NCI-H1092 (cell line): ENCODE measurements at places on chromosomes 6 and 20.

GRCh38 chr20:41507436-41507835 is 110.7 kb downstream of the CHD6 start:
- DNase-seq: no peak

DNA sequence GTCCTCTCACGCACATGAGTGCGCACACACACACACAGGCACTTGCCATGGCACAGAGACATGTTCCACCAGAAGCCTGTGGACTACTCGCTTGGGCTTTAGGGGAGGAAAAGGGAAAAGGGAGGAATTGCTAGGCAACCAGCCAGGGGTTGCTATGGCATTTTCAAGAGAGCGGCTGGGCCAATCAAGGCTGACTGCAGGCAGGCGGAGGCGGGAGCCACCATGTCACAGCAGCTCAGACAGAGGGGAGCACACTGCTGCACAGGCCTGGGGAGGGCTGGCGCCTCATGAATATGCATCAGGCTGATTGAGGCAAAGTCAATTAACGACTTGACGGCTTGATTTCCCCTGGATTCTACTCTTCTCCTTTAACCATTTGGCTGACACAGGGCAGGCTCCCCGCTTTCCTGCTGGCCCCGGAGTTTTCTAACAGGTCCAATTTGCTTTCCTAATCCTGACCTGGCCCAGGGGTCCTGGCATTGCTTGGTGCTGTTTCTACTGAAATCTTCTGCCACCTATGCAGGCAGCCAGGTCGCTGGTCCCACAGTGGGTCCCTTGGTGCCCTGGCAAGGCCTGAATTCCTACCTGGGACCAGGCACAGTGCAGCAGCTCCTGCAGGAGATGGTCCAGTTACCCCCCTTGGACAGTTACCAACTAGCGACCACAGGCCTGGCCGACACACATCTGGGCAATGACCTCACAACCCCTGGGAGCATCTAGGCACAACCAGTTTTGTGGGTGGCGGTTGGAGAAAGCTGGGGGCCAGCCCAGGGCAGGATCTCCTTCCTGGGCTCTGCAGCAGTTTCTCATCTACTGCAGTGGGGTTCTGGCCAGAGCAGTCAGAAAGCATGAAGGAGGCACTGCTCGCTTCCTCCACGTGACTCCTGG is 52.1 kb downstream of the YTHDF1 start:
- DNase-seq: no peak

DNA sequence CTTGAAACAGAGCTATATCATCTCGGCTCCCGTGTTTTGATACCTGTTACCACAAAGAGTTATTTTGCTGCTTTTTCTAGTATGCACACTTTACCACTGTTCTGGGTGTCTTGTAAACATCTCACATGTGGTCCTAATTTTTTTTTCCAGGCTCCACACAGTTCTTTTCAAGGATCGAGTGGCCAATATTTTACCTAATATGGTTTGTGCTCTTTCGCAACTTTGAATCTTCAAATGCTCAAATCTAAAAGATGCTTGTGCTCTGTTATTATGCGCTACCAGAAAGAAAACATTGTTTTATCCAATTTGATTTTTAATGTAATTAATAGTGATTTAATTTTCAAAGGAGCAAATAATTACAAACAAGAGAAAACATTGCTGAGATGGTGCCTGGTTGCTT is 10.7 kb downstream of the ENPP5 start:
- no peak for DNase-seq

DNA sequence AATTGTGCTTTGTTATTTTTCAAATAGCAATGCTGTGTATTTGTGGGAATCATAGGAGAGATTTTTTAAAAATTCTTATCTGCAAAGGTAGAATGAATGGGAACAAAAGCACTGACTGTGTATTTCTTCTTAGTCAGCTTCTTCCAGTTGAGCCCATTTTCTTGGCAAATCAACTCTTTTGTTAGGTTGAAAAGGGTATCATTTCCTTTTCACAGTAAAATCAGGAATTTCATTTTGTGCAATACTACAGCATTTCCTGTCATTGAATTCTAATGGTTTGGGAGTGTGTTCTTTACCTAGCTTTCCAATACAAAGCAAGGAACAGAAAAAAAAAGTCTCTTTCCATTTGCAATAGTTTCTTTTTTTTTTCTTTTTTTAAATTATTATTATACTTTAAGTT is 19.0 kb upstream of the EXOC2 start:
- no peak for DNase-seq

- DNase-seq: no peak
Observed at GRCh38 chr6:144885817-144886216, 600.7 kb downstream of the UTRN start.

GRCh38 chr6:34518669-34519365 is 37.3 kb downstream of the SPDEF start:
- DNase-seq: no peak

DNA sequence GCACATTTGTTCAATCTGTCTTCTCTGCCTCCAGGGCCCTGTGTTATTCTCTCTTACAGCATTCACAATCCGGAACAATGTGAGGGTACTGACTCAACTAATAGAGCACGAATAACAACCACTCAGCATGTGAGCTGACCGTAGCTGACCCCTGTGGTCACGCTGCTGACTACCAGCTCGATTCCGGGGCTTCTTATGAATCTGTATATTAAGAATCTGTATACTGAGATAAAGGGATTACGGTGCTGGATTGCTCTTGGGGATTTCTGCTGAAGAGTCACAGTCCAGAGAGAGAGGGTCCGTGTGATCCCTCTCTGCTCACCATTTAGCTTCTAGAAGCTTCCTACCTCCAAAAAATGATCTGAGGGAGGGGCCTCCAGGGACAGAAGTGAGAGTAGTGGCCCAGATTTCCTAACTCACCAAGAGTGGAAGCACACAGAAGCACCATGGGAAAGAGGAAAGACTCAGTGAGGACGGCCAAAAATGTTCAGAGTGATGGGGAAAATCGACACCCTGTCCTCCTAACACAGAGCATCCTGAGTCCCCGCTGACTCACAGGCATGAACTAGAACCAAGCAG is 156.2 kb downstream of the THBS2 start:
- no peak for DNase-seq

GRCh38 chr6:26124781-26125685 is 37.8 kb downstream of the HFE start:
- no peak for DNase-seq

- DNase-seq: no peak
Observed at GRCh38 chr20:63939061-63939935, 16.9 kb downstream of the UCKL1 start.

- DNase-seq: no peak
Observed at GRCh38 chr6:118892355-118892991, 1.5 kb upstream of the ASF1A start.

- DNase-seq: no peak
Observed at GRCh38 chr6:30955367-30956042, 14.7 kb downstream of the MUCL3 start.

DNA sequence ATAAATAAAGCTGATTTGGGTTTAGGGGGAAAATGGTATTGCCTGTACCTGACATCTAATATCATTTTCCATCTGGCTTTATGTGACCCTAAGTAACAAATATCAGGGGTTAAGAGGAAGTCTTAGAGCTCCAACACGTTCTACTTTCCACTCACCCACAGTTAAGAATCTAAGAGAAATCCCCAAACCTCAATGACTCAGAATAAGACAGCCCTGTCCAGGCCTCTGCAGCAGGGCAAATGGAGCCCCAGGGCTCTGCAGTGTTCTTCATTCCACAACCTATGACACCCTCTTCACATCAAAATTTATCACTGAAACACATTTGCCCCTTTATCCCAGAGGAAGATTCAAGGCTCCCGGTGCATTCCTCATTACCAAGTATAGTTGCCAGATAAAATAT is 20.3 kb upstream of the TENT5A start:
- DNase-seq: no peak

DNA sequence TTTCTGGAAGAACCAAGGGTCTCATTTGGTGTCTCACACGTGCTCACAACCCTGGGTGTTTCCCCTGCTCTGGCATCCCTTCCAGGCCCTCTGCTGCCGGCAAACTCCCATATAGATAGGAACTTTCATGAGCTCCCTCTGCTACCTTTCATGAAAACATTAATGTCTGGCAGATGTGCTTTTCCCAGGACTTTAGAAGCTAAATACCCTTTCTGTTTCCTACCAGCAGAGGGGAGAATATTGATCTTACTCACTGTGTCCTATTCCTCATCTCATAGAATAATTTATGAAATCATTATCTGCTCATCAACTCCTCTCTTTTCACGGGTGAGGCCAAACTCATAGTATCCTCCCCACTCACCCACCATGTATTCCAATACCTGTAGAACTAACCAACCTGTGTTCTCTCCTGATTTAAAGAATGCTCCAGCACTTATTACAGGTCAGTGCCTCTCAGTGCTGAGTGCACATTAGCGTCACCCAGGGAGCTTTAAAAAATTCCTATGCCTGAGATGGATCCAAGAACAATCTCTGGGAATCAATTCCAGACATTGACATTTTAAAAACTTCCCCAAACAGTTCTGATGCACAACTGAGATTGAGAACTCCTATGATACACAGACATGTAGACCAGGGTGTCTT is 298.5 kb upstream of the JAG1 start:
- DNase-seq: no peak

DNA sequence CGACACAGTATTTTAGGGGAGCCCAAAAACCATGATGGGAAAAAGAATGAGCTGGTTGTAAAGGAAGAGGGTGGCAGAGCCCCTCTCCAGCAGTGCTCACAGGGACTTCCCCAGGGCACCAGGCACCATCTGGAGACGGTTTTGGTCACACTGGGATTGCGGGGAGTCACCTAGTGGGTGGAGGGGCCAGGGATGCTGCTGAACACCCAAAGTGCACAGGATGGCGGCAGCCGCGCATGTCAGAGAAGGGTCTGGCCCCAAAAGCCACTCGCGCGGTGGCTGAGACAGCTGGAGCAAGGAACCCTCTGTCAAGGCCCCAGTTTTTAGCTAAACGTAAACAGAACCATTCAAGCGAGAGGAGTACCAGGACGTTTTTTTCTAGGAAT is 10.8 kb downstream of the CTSZ start:
- DNase-seq: no peak

DNA sequence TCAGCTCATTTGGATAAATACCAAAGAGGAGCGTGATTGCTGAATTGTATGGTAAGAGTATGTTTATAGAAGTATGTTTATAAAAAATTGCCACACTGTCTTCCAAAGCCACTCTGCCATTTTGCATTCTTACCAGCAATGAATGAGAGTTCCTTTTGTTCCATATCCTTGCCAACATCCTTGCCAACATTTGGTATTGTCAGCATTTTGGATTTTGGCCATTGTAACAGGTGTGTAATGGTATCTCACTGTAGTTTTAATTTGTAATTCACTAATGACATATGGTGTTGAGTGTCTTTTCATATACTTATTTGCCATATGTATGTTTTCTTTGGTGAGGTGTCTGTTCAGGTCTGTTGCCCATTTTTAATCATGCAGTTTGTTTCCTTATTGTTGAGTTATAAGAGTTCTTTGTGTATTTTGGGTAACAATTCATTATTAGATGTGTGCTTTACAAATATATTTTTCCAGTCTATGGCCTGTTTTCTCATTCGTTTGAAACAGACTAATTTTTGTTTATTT is 520.2 kb upstream of the SOX4 start:
- DNase-seq: no peak

- no peak for DNase-seq
Observed at GRCh38 chr20:53321596-53321995, 272.0 kb downstream of the ZNF217 start.

DNA sequence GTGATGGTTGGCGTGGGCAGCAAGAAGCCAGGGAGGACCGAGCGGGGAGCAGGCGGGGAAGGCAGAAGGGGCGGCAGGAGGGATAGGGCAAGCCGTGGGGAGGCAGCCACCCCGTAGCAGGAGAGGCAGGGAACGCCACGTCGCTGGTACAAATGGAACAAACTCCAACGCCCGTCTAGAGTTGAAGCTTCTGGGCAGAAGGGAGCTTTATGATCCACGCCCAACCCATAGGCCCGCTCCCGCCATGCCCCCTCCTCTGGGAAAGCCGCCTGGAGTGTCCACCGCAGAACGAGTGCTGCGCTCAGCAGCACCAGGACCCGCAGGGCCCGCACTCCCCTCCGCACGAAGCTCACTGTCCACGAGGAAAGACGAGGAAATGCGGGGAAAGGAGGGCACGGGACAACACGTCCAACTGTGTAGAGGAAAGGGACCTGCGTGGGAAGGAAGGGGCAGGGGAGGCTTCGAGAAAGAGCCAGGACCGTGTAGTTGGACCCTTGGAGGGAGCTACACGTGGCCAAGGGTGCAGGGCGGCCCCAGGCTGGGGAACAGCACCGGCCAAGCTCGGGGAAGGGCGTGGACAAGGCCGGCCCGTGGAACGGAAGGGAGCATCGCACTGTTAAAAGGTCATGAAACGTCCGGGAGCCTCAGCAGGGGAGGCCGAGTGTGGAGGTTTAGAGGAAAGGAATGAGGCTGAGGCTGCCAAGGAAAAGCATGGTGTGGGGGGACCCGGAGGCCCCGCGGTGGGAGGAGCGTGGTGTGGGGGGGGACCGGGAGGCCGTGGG is 204.0 kb downstream of the DLL1 start:
- DNase-seq: no peak

DNA sequence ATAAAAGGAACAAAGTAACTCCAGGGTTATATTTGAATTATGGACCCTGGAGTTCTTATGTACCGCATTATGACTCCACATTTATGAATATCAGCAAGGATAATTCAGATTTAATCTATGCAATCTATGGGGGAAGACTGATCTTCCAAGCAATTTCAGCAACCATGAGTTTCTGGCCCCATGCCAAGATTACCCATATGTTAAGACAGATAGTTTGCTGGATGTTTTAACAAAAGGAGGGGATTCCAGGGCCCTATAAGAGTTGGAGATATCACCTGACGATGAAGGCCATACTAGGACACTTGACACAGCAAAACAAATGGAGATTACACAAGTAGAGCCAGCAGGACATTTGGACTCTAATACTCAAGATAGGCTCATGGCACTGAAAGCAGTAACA is 45.9 kb upstream of the PLN start:
- DNase-seq: no peak

GRCh38 chr6:114586298-114586697 is 243.5 kb upstream of the HS3ST5 start:
- DNase-seq: no peak

DNA sequence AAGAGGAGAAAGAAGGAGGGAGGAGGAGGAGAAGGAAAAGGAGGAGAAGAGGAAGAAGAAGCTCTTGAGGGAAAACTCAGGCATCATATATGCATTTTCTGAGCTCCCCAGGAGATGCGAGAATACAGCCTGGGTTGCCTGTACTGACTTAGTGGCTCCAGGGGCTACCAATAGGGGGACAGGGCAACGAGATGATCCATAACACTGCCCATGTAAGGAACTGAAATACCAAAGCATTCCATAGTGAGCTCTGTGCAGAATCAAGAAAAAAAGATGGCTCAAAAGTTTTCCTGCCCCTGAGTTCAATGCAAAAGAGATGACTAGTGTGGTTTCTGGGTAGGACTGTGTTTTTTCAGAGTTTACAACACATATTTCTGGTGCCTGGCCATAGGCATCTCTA is 258.7 kb downstream of the ALDH8A1 start:
- DNase-seq: no peak

- DNase-seq: no peak
Observed at GRCh38 chr6:50891290-50891689, 72.6 kb downstream of the TFAP2B start.

GRCh38 chr6:158970640-158971275 is 29.2 kb downstream of the RSPH3 start:
- no peak for DNase-seq
